ENCODE measurements at places on chromosomes 16 and 17.
A peak's percentile ranks its signal among the peaks of the same experiment; 100 is the strongest.

GRCh38 chr17:74280093-74280513 lies 6.1 kb downstream of the DNAI2 start:
- DNase-seq: no peak

DNA sequence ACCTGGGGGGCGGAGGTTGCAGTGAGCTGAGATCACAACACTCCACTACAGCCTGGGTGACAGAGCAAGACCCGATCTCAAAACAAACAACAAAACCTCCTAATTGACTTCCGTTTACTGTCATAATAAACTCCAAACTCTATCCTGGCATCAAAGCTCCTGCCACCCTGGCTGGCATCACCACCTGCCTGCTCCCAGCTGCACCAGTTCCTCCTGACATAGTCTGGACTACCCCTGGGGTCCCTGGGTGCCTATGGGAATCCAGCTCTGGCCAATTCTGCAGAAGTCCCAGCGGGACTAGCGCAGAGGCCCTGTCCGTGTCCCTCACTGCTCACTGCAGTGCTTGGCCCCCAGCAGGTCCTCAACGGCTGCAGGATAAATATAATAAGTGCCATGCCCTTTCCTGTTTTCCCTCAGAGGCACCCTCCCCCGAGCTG lies 723 bp downstream of the NTHL1 start:
- DNase-seq: no peak

DNA sequence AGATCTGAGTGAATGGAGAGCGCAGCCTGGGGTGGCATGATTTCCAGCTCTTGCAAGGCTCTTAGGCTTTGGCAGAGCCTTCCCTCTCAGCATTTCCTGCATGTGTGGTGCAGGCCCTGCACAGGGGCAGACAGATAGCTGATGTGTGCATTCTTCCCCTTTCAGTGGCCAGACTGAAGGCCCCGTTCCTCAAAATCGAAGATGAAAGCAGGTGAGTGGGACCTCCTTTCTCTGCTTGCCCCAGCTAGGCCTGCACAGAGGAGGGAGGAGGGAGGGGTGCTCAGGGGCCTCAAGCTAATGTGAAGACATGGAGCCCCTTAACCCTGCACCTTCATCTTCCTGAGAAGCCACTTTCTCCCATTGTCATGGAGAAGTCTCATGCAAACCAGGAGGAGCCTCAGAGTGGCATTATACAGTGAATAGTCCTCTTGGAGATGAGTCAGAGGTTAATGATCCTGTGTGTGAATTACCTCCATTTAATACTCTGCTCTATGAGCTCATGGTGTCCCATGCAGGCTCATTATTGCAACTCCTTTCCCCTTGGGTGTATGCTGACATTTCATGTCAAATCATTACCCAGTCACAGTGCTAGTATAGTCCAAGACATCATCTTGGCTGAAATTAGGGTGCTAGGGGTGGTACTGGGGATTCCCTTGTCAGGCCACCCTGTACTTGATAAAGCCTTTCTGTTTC lies 20.4 kb upstream of the ADAM11 start:
- DNase-seq: no peak

DNA sequence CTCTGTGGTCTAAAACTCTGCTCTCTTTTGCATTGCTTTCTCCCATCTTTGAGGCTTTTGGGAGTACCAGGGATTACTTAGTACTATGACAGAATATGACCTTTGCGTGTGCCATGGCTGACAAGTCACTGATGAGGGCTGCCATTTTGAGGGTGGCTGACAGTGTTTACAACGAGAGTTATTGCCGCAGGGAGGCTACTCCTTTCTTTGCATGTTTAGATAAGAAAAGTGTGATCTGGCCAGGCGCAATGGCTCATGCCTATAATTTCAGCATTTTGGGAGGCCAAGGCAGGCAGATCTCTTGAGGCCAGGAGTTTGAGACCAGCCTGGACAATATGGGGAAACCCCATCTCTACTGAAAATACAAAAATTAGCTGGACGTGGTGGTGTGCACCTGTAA lies 77.5 kb downstream of the GSG1L start:
- no peak for DNase-seq

- no peak for DNase-seq
Measured at GRCh38 chr17:61289408-61290385, 109.9 kb upstream of the TBX2 start.

- no peak for DNase-seq
Measured at GRCh38 chr17:44628243-44629188, 27.8 kb upstream of the MEIOC start.

GRCh38 chr16:21524068-21524751 lies 75.2 kb upstream of the METTL9 start:
- peak; percentile 14 for DNase-seq

DNA sequence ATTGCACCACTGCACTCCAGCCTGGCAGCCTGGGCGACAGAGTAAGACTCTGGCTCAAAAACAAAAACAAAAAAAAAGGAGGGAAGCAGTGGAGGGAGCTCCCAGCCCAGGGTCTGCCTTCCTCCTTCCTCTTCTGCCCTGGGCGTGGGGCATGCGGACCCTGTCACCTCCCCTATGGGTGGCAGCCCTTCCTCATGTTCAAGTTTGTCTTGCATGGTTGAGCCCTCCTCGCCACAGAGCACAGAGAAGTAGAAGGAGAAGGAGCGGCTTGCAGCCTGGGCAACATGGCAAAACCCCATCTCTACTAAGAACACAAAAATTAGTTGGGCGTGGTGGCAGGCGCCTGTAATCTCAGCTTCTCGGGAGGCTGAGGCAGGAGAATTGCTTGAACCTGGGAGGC lies 21.4 kb upstream of the TIMP2 start:
- no peak for DNase-seq

GRCh38 chr17:61400717-61401388 lies 1.2 kb downstream of the TBX2 start:
- DNase-seq: no peak

GRCh38 chr17:801660-802059 lies 19.5 kb downstream of the MRM3 start:
- no peak for DNase-seq

DNA sequence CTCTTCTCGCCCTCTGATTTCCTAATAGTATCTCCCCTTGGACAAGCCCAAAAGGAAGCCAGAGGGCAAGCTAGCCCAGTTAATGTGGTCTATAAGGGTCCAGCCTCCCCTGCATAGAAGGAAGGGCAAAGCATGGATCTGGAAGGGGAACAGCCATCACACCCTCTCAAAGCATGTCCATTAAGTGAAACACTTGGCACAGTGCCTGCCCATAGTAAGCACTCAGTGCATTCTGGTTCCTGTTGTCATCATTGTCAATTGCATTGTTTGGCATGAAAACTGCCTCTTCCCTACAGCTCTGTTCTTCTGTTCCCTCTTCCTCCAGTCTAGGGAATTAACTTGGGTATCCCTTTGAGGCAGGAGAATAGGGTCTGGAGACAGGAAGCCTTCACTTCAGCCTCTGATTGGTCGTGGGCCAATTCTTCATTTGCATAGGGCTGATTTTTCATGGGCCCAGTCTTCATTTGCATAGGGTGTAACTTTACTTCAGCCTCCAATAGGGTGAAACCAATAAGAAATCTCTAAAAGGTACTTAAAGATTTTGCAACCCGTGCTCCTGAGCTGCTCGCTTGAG lies 81.4 kb downstream of the C17orf67 start:
- DNase-seq: no peak

GRCh38 chr17:41278176-41278955 lies 2.9 kb downstream of the KRTAP9-7 start:
- no peak for DNase-seq

DNA sequence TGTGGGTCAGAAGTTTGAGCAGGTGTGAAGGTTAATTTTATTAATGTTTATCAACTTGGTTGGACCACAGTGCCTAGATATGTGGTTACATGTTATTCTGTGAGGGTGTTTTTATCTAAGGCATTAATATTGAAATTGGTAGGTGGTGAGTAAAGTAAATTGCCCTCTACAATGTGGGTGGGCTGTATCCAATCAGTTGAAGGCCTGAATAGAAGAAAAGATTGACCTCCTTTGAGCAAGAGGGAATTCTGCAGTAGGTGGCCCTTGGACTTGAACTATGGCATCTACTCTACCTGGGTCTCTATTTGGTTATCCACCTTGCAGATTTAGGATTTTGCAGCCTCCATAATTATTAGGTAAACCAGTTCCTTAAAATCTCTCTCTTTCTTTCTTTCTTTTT lies 356.8 kb upstream of the EEF2KMT start:
- no peak for DNase-seq

DNA sequence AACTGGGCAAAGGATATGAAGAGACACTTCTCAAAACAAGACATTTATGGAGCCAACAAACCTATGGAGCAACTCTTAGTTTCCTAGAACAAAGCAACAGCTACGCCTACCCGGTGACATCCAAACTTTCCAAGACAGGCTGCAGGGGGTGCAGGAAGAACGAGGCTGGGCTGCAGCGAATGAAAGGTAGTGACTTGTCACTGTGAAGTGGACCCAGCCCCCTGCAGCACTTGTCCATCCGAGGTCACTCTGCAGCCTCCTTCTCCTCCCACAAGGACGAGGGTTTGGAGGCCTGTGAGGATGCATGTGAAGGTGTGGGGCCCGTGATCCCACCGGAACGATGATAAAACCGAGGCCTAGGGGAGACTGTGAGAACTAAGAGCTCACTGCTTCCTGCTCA lies 192.6 kb upstream of the RPL38 start:
- DNase-seq: no peak

GRCh38 chr17:18185832-18186626 lies 2.4 kb downstream of the ALKBH5 start:
- no peak for DNase-seq

GRCh38 chr16:17346621-17347569 lies 123.9 kb downstream of the XYLT1 start:
- DNase-seq: no peak

- DNase-seq: no peak
Measured at GRCh38 chr17:19656851-19657581, 8.5 kb downstream of the ALDH3A2 start.

GRCh38 chr17:37683454-37683984 lies 40.3 kb upstream of the DDX52 start:
- no peak for DNase-seq

- DNase-seq: no peak
Measured at GRCh38 chr17:61567045-61567802, 23.8 kb downstream of the NACA2 start.

GRCh38 chr17:50903604-50904517 lies 37.7 kb upstream of the TOB1 start:
- no peak for DNase-seq

- DNase-seq: no peak
Measured at GRCh38 chr17:77506371-77506991, 365.7 kb downstream of the SEC14L1 start.

GRCh38 chr17:935485-935884 lies 44.1 kb downstream of the NXN start:
- no peak for DNase-seq

GRCh38 chr17:66283971-66284370 lies 18.4 kb upstream of the PRKCA start:
- DNase-seq: no peak

DNA sequence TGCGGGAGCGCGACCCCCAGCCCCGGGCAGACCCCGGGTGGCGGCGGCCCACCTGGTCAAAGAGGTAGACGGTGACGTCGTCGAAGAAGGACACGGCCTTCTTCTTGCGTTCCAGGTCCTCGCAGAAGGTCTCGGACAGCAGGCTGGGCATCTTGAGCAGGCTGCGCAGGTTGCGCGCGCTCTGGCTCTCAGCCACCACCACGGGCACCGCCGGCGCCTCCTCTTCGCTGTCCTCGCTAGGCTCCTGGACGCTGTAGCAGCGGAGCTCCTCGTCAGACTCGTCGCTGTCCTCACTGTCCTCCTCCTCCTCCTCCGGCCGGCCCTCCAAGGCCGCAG lies 45.2 kb upstream of the PVALEF start:
- DNase-seq: peak; percentile 51

- DNase-seq: no peak
Measured at GRCh38 chr16:19783363-19784182, 65.5 kb downstream of the IQCK start.

GRCh38 chr17:38447502-38448085 lies 19.3 kb downstream of the ARHGAP23 start:
- DNase-seq: no peak

GRCh38 chr17:40123811-40124114 lies 2.0 kb downstream of the MSL1 start:
- no peak for DNase-seq

DNA sequence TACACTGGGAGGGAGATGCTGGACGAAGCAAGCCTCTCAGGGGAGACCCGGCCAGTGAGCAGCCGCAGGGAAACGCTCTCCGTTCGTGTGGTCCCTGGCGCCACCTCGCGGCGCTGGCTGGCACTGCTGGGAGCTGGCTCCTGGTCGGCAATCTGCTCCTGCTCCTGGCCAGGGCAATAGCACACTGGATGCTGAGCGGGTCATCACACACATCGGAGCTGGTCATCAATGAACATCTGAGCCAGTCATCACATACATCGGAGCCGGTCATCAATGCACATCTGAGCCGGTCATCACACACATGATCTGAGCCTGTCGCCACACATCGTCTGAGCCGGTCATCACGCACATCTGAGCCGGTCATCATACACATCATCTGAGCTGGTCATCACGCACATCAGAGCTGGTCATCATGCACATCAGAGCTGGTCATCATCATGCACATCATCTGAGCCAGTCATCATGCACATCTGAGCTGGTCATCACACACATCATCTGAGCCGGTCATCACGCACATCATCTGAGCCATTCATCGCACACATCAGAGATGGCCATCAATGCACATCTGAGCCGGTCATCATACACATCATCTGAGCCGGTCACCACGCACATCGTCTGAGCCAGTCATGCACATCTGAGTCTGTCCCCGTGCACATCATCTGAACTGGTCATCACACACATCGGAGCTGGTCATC lies 217.3 kb downstream of the RBFOX3 start:
- DNase-seq: peak; percentile 88

DNA sequence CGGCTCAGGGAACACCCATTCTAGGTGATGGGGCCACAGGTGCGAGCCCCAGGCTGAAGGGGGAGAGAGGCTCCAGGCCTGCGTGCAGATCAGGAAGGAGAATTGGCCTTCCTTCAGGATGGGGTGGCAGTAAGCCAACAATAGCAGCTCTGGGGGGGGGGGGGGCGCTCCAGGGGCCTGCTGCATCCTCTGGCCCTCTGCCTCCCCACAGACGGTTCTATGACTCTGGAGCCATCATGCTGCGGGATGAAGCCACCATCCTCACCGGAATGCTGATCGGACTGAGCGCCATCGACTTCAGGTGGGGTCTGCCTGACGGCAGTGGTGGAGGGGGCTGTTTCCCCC lies 6.1 kb downstream of the RUNDC3A start:
- no peak for DNase-seq

- DNase-seq: no peak
Measured at GRCh38 chr17:34366529-34367107, 3.6 kb upstream of the CCL1 start.

- no peak for DNase-seq
Measured at GRCh38 chr16:14373896-14374295, 256.2 kb downstream of the PARN start.

- DNase-seq: peak; percentile 58
Measured at GRCh38 chr17:41308918-41309359, at the start of gene KRTAP16-1. KRTAP16-1 (minus strand) TSS chr17:41309309; CDS start chr17:41309253, 56 bp downstream.

DNA sequence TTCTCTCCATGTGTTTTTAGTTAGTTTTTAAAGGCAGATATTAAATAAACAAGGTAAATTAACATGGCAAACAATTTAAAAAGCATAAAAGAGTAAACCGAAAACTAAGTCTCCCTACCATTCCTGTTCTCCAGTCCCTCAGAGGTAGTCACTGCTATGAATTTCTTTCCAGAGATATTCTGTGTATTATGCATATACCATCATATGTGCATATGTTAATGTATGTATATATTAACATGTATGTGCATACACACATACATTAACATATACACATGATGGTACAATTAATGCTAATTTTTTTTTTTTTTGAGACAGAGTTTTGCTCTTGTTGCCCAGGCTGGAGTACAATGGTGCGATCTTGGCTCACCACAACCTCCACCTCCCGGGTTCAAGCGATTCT lies 32.5 kb downstream of the TANGO6 start:
- DNase-seq: no peak

- no peak for DNase-seq
Measured at GRCh38 chr17:68359791-68360535, 68.7 kb downstream of the ARSG start.

Measured in cerebellar cortex (tissue), 1 donor.